Brain microvascular endothelial cell (primary cell): ENCODE measurements at places on chromosomes 13 and 19.
A peak's percentile ranks its signal among the peaks of the same experiment; 100 is the strongest.

DNA sequence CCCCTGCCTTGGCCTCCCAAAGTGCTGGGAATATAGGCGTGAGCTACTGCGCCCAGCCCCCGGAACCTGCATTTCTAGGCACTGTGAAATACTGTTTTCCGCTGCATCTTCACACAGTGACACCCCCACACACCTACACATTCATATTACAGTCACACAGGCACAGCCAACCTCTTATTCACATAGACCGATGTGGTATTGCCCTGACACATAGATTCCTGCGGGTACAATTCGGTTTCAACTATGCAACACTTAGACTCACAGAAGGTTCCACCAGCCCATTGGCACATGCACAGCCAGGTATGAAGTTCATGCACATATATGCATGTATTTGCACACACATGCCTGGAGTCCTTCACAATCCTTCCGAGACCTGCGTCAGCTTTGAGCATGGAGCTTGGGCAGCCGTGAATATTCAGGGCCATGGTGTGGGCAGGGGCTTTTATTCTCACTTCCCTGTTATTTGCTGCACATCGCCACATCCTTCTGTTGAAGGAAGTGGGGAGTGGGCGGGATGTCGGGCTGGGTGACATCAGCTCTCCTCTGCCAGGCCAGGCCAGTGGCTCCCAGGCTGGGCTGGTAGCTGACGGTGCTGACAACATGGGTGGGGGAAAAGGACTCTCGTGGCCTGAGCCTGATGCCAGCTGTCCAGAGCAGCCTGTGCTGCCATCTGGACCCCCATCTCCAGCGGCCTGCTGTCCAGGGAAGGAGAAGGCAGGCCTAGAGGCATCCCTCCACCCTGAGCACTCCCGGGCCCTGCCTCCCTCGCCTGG is 5.4 kb upstream of the CDC37 start:
- no peak for DNase-seq

DNA sequence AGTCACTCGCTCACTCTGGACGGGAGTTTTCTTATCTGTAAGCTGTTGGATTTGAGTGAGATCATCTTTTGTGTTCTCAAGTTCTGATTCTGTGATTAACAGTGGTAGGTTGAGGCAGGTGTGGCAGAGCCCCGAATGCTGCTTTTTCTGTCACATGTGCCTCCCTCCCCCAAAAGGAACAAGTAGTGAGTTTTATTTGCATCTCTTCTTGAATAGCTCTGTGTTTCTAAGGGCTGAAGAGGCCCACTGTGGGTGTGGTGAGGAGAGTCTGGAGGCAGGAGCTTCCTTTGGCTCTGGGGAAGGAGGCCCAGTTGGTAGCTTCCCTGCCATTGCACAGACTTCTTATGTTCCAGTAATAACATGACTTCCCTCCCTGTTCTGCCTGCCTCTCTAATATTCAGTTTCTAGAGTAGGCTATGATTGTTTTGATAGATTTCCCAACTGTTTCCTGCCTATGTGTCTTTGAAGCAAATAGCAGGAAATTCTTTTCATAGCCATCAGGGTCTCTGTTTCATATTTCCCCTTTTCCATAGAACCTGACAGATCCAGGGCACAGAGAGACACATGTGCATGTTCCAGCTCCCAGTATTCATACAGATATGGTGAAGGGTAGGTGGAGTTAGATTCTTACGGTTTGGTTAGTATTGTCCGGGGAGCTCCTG is 23.9 kb upstream of the CXCL17 start:
- DNase-seq: no peak

GRCh38 chr19:52963247-52963618 is 552 bp upstream of the ZNF816 start:
- DNase-seq: no peak

- DNase-seq: no peak
Observed at GRCh38 chr13:49608651-49609331, 19.5 kb upstream of the ARL11 start.

DNA sequence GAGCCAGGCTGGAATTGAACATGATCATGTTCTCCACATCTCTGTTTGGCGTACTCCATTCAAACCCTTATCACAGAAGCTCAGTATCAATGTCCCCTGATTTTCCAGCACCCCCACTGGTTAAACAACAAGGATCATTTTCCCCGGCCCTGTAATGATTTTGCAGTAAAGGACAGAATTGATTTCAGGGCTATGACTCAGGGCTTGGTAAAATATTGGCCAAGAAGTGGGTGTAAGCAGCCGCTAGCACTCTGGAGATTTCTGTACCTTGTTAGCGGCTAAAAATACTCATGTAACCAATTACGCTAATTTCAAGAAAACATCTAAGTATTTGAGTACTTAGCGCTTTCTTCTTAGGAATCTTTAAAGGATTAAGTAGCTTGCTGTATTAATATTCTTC is 69.5 kb upstream of the FNDC3A start:
- no peak for DNase-seq

GRCh38 chr13:53368948-53369347 is 340.3 kb downstream of the OLFM4 start:
- DNase-seq: no peak

DNA sequence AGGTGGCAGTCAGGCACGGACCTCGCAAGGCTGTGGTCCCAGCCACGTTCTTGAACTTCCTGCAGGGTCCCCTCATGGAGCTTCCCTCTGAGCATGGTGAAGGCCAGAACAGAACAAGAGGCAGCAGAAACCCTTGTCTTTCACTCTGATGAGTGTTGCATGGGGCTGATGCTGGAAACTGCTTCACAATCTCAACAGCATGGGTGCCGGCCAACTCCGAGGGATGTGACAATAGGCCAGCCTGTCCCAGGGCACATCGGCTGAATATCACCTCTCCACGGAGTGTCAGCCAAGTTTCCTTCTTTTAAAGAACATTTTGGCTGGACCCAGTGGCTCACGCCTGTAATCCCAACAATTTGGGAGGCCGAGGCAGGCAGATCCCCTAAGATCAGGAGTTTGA is 173.9 kb downstream of the FOXO1 start:
- DNase-seq: no peak

DNA sequence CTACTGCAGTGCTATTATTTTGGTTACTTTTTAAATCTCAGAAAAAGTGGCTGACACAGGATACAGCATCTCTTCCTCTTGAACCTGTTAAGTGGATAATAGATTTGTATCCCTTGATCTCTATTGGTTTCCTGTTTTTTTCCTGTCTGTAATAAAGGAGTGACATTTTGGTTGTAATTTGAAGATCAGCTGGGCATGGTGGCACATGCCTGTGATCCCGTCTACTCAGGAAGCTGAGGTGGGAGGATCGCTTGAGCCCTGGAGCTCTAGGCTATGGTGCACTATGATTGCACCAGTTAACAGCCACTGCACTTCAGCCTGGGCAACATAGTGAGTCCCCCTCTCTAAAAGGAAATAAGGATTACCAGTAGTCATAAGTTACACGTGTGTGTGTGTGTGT is 46.8 kb downstream of the METTL21C start:
- no peak for DNase-seq

DNA sequence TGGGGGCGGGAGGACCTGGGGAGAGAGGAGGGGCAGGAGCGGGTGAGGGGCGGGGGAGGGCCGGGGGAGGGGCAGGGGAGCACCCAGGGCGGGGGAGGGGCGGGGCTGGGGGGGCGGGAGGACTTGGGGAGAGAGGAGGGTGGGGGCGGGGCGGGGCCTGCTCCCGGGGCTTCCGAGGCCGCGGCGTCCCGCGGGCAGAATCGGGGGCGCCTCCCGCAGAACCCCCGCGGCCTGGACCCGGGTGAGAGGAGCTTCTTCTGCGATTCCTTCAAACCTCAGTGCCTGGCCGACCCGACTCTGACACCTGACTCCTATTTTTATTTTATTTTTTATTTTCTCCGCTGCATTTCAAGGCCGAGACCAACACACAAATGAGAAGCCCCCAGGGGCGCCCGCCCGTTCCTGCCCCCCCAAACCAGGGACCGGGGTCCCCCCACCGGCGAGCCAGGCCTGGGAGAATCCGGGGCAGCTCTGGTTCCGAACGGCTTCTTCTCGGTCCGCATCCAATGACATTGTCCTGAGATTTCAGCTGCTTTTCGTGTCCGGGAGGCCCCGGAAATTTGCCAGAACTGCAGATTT is 470 bp upstream of the GRTP1 start:
- DNase-seq: no peak

DNA sequence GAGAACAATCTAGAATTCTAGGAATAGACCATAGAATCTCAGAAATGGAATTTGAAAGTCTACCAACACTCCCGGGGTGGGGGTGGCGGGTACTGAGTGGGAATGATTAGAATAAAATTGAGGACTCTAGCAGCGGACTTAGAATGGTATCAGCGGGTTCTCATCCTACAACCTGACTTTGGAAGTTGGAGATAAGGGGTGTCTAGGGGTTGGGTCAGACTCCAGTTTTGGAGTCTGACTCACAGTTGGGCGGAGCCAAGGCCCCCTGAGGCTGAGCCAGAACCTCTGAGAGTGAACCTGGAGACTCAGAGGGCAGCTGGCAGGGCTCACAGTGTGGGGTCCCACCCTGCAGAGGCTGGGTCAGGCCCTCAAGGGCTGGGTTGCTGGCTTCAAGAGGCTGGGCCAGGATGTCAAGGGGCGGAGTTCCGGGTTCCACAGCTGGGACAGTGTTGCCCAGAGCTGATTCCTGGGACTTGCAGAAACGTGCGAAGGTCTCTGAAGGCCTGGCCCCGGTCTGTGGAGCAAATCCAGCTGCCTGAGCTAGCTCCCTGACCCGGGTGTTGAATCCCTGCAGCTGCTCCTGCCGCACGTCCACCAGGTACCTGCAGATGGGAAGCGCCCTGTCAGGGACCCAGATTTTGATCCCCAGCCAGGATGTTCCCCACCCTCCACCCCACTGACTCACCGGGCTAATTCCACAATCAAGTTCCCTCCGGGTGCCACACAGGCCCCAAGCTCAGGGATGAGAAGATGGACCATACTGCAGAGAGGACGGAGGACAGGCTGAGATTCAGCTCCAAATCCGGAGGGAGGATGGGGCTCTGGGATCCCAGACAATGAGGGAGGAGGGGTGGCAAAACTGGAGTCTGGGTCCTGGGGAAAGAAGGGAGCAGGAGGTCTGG is 1.6 kb upstream of the TNNI3 start:
- peak; percentile 12 for DNase-seq
